ENCODE measurements at places on chromosomes 1 and 21. TPM values are rescaled to one million over a fixed set of nuclear protein-coding genes. Genes with fewer than 3 reads are reported as not detected.
A peak's percentile ranks its signal among the peaks of the same experiment; 100 is the strongest.

DNA sequence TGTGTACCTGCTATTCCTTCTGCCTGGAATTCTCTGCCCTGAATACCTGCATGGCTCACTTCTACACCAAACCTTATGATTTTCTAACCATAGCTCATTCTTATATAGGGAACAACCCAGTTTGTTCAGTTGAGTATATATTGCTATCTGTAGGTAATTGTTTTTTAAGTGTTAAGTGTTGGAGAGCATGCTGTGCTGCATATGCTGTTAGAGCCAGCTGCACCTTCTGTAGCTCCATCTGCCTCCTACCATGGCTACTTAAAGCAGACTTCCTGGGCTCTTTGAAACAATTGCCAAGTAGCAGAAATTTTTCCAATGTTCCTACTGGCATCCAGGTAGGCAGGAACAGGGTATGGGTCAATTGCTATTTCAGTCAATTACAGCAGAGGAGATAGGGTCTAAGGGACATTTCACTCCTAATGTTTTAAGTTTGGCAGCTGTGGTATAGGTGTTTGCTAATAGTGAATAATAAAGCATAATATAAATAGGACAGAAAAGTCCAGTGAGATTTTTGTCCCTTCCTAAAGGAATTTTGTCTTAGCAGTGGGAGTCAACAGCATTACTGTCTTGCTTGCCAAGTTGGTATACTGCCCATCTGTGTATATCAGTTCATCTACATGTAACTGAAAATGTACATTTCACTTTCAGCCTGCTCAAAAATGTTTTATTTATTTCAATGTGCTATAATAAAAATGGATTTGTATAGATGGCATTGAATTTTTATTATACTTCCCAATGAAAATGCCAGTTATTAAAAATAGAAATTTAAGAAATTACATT, 34.0 kb upstream of the C1orf115 start:
- no peak for DNase-seq

DNA sequence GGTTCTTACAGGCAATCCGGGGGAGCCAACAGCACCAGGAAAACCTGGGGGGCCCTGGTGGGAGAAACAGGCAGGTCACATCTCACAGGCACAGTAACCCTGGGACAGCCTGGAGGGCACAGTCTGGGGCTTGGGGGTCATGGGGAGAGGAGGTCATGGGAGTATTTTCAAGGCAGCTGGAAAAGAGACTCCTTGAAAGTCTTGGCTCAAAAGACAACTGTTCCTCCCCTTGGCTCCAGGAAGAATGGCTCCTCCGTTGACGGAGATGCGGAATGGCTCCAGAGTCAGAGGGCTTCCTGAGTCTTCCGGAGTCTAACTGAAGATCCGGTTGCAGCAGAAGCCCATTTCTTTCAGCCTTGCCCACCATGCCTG, 25.9 kb upstream of the PEF1 start:
- no peak for DNase-seq

DNA sequence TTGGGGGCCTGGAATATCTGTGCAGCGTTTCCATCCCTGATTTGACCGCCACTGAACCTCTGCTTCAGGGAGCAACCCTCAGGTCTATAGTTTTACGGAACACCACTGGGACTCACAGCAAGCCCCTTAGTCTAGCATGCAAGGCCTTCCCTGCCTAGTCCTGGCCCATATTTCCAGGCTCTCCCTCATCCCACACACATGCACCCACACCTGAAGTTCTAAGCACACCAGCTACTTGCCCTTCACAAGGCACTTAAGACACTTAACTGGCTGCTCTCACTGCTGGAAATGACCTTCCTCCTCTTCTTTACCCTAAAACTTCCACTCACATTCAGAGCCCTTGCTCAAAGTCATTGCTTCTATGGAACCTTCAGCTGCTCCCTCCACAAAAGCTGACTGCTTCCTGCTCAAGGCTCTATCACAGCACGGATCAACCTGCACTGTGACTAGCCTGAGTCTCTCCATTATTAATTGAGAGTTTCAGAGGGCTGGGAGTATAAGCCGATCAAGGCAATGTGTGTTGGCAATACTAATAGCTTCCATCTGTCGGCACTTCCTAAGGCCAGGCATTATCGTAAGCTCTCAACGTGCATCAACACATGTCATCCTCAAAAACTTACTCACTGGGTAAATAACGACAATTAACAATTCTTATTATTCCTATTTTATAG, 84.3 kb downstream of the RRAGC start:
- no peak for DNase-seq

- no peak for DNase-seq
Observed at GRCh38 chr1:243715285-243715684, 134.8 kb downstream of the AKT3 start.

Gene CELA2B
- not detected for total RNA-seq

DNA sequence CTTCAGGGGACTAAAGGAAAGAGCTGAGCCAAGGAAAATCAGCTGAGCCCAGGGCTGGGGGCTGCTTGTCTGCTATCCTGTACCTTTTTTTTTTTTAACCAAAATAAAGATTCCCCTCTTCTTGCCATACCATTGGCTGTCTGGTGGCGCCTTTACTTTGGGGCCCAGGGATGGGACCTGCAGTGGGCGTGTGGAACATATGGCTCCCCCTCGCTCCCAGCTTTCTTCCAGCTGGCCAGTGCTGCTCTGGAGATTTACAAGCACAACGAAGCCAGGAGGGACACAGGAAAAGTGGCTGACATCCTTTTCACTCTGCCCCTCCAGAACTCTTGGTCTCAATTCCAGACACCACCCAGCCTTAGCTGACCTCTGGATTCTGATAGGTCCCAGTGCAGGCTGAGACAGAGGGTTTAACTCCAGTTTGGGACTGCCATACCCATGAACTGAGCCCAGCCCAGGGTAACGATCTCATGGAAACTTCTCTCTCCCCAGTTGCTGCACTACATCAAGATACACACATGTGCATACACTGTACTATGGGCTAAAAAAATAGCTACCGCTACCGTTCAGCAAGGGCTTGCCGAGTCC, 5.4 kb upstream of the SFN start:
- DNase-seq: no peak

- DNase-seq: no peak
Observed at GRCh38 chr1:248696774-248697173, 5.8 kb downstream of the OR14I1 start.

- no peak for DNase-seq
Observed at GRCh38 chr1:18861590-18861989, 2.1 kb upstream of the TAS1R2 start.

DNA sequence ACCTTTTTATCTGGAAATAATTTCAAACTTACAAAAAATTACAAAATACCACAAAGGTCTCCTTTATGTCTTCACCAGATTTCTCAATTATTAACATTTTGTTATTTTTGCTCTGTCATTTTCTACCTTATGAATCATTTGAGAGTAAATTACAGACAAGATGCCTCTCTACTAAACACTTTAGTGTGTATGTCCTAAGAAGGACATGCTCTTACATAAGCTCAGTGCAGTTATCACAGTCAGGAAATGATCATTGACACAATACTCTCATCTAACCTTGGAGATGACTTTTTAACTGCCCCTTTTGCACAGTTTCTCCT, 378.9 kb upstream of the RUNX1 start:
- no peak for DNase-seq

DNA sequence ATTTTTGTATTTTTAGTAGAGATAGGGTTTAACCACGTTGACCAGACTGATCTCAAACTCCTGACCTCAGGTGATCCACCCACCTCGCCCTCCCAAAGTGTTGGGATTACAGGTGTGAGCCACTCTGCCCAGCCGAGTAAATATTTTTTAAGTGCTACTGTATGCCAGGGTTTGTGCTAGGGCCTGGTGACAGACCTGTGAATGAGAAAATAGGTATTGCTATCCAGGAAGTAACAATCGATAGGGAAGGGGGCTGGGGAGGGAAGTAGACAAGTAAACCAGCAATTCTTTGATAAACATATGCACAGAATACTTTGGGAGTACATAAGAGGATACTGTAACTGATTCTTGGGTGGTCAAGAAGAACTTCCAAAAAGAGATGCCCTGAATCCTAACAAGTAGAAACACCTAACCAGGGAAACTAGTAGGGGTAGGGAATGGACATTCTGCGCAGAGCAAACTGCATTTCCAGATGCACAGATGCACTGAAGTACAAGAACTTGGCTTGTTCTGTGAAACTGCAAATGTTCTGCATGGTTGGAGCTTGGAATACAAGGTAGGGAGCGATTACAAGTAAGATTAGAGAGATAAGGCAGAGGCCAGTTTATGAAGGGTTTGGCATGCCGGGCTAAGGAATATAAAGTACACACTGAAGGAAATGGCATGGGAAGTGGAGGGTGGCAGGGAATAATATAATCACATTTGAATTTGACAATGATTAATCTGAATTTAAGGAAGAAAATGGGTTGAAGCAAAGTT, 19.0 kb upstream of the DOCK7 start:
- DNase-seq: no peak

GRCh38 chr1:111565968-111566367, 53.6 kb upstream of the RAP1A start:
- DNase-seq: peak; percentile 50

DNA sequence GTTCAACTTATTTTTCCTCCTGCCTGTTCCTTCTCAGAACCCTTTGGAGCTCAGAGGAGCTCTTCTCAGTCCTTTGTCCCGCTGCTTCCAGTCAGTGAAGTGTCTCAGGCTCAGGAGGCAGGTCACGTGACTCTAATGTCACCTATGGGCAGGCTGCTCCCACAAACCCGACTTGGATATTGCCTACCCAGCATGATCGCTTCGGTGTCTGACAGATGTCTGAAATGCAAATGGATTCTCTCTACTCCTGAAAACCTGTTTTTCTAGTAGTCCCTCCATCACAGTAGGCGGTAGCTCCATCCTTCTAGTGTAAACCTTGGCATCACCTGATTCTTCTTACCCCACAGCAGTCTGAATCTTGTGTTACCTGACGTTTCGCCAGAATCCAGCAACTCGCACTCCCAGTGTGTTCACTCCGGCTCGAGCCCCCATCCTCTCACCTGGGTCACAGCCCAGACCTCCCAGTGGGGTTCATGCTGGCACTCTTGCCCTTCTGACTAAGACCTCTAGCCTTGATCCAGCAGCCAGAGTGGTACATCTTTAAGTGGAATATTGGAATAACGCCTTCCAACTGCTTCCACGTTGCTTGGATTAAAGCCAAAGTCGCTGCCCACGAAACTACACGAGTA, 5.4 kb downstream of the PADI6 start:
- DNase-seq: no peak

Gene CLCA1
- not detected for total RNA-seq

- DNase-seq: no peak
Observed at GRCh38 chr1:64922336-64922735, 44.0 kb downstream of the JAK1 start.

Gene NR1I3
- not detected for total RNA-seq

DNA sequence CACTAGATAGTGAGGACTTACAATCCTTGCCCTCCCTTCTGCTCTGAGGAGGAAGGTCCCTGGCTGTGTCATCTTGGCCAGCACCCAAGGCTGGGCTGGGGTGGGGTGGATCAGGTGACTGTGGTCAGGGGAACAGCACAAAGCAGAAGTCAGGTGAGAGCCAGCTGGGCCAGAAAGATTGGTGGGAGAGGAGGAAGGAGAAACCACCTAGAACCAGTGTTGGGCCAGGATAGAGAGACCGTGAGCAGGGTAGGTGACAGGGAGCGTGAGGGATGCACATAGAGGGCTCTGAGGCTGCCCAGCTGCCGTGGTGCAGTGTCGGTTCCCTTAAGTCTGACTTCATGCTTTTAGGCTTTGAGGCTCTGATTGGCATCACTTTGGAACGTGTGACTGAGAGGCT, 22.7 kb downstream of the NCF2 start:
- no peak for DNase-seq

DNA sequence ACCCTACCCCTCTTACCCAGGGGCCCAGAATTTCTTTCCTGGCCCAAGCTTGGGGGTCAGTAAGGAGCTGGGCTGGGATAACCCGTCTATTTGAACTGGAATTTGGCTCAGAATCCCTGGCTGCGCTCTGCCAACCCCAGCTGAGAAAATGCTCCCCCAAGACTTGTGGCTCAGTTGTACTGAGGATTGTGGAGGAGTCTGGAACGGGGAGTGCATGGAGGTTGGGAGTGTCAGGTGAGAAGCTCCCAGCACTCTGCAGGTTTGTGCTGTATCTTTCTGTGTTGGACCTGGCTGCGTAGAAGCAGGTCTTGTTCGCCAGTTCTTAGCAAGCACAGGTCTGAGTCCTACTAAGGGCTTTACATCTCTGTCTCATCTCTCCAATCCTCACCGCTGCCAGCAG, 1.6 kb downstream of the TCEA3 start:
- no peak for DNase-seq

DNA sequence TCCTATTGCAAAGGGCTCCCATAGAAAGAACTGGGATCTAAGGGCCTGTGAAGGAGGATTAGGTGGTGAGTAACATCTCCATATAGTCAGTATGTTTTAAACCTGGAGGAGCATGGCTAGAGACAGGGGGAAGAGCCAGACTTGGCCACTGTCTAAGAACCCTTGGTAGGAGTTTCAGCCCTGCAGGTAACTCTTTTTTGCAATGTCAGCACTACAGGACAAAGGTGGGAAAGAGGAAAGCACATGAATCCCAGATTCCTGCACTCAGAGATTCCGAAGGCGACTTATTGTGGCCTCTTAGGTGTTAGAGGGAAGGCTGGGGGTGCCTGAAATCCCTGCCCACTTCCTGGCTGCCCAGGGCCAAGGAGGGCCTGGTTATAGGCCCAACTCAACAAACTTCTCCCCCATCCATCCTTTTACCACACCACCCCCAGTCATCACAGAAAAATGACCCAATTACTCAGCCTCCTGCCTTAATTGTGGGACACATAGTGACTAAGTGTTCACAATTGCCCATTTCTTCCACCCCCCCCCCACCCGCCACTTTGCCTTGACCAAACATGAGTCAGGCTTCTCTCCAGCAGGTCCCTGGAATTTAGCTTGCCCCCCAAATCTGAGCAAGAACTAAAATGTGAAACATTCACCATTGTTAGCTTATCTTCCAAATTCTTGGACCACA, 1.9 kb upstream of the NTNG1 start:
- DNase-seq: no peak

Gene ARTN
- total RNA-seq: 0.39 TPM

Gene KPRP
- total RNA-seq: not detected

DNA sequence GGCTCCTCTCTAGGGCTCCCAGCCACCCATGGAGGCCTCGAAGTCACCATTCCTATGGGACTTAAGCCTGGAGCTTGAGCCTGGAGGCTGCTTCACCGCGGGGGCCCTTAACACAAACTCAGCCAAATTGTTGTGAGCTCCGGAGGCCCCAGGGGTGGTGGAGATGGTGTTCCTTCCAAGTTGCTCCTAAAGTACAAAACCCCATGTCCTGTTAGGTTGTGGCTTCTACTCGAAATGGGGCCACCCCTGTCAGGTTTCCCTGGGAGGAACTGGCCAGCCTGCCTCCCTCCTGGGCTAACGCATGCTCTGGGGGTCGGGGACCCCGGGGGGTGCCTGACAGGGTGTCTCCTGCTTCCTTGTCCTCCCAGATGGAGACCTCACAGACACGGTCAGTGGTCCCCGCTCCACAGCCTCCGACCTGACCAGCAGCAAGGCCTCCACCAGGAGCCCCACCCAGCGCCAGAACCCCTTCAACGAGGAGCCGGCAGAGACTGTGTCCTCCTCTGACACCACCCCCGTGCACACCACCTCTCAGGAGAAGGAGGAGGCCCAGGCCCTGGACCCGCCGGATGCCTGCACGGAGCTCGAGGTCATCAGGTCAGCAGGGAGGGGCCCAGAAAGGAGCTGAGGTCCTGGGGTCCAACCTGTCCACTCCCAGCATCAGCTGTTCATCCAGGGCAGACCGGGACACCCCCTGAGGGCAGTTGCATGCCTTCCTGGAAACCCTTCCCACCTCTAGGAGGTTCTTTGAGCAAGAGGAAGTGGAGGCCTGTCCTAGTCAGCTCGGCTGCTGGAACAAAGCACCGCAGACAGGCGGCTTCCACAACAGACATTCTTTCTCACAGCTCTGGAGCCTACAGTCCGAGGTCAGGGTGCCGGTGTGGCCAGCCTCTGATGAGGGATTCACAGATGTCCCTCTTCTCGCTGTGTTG, 10.8 kb upstream of the SLC25A34 start:
- no peak for DNase-seq

Data from esophagus muscularis mucosa (tissue), 4 donors.